ENCODE measurements at places on chromosomes 4 and X.

DNA sequence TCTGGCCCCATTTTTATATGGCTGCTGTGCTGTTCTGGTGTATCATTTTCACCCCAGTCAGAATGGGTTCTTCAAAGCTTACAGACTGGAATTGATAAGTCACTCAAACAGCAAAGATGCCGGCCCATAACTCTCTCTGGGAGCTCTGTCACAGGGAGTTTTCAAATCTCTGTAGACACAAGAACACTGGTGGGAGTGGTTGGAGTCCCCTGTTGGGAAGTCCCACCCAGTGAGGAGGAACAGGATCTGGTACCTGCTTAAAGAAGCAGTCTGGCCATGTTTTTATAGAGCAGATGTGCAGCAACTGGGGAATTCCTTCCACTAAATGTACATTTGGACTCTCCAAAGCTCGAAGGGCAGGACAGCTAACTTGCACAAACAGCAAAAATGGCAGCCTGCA lies 69.3 kb upstream of the UGT2B7 start:
- DNase-seq = no peak

DNA sequence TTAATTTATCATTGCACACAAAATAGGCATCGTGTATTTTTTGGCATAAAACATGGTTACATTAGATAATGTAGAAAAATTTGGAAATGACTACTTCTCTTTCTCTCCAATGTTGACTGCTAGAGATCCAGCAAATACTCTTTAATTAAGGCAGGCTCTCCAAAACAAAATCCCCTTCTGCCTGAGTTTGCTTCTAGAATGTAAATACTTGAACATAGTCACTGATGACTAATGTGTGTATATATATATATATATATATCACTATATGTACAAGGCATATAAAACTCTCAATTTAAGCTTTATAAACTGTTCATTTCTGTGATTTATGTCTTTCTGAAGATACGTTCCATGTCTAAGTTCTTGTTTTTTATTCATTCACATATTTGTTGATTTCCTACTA lies 67.2 kb upstream of the CAMK2D start:
- DNase-seq = no peak

- DNase-seq = no peak
Measured at GRCh38 chrX:100363896-100364295, 46.2 kb downstream of the PCDH19 start.

DNA sequence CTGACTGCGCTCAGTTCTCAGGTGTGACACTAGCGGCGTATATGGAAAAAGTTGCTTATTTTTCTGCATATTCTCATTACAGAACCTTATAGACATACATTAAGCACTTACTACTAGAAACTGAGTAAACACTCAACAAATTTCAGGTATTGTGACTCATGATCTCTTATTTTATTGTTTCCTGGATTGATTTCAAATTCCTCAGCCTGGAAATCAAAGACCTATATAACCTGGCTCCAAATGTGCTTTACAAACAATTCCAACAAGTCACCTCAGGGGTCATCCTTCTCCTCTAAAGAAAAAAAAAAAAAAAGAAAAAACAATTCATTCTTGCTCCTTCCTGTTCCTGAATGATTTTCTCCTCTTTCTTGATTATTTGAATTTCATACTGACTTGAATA lies 152.3 kb downstream of the ADAM29 start:
- no peak for DNase-seq

GRCh38 chrX:31287861-31288260 lies 216.0 kb upstream of the FTHL17 start:
- peak; percentile 12 for DNase-seq

DNA sequence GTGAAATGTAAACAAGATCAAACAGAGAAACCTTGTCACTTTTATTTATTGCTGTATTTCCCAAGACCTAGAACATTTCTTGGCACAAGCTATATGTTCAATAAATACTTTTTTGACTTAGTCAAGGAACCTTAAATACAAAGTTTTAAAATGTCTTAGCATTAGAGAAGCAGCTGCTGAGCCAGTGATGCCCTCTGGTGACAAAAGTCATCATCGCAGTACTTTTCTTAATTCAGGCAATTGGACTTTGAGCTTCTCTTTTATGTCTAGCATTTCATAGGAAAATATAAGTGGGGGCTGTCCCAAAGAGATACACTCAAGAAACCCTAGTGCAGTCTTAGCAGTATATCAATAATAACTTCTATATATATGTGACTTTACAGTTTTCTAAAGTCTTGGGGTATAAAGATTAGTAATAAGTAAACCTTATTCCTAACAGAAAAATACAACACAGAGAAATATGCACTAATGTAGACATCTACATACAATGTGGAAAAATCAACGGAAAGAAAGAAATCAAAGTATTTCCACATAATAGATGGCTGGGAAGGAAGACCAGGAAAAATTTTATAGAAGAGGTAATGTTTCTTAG lies 118.4 kb downstream of the DTHD1 start:
- no peak for DNase-seq

GRCh38 chrX:2892816-2893215 lies 36.3 kb downstream of the ARSD start:
- DNase-seq = no peak

GRCh38 chr4:77286906-77287305 lies 129.9 kb downstream of the CCNG2 start:
- no peak for DNase-seq

- DNase-seq = no peak
Measured at GRCh38 chr4:44725166-44725565, 1.2 kb downstream of the GNPDA2 start.

GRCh38 chrX:84320614-84321013 lies 132.6 kb upstream of the RPS6KA6 start:
- DNase-seq = peak; percentile 32

GRCh38 chr4:142615324-142615665 lies 230.8 kb downstream of the INPP4B start:
- DNase-seq = no peak

DNA sequence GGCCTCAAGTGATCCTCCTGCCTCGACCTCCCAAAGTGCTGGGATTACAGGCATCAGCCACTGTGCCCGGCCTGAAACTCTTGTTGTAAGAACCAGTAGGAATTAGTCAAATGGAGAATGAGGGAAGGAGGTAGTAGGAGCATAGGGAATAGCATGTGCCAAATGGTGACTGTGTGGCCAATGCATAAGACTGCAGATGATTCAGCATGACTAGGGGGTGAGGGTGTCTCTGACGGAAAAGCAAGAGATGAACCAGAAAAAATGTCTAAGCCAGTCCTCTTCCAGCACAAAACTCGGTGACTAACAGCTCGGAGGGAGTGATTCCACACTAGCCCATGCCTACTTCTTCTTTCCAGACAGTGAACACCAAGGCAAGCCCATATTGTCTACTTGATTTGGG lies 58.2 kb upstream of the DUSP21 start:
- no peak for DNase-seq

GRCh38 chr4:99947190-99947578 lies 766 bp upstream of the DNAJB14 start:
- no peak for DNase-seq

- no peak for DNase-seq
Measured at GRCh38 chr4:89752932-89753598, 83.9 kb downstream of the SNCA start.

GRCh38 chr4:84639145-84639544 lies 56.2 kb downstream of the CDS1 start:
- no peak for DNase-seq

DNA sequence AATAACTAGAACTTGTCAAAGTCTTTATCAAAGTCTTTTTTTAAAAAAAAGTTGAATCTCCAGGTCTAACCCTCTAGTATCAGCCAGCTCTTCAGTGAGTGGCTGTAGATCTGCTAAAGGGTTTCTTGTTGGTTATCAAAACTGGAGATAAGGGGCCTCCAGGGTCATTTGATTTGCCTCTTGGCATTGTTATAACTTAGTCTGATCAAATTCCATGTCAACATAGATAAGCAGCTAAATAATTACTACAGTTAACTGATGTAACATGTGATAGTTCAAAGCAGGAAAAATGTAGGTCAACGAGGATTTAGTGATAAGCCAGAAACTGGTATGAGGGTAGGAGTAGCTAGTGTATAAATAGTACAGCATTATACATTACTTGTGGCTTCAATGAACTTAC lies 465.1 kb downstream of the PDHA2 start:
- DNase-seq = no peak

- no peak for DNase-seq
Measured at GRCh38 chrX:130402208-130402684, 459 bp downstream of the RBMX2 start.

DNA sequence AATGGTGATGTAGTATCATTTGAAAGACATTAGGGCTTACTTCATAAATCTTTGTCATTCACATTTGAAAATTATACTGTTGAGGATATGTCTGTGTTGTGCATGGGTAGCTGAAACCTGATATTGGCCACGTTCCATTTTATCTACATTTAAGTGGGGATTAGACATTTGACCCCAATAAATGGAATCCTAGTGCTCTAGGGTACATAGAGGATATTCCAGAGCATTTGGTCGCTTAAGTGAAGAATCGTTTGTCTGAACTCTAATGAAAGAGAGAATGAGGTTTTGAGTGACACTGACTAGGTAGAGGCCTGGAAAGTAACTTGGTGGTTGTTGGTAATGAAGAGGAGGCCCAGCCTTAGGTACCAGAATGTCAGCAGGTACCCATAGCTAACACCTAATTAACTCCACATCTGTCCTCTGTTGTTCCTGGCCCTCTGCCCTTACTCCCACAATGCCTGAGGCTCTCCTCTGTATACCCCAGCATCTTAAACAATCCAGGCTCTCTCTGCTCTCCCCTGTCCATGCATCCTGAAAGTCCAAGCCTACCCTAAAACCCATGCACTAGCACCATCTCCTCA lies 299.5 kb upstream of the KLF3 start:
- no peak for DNase-seq

DNA sequence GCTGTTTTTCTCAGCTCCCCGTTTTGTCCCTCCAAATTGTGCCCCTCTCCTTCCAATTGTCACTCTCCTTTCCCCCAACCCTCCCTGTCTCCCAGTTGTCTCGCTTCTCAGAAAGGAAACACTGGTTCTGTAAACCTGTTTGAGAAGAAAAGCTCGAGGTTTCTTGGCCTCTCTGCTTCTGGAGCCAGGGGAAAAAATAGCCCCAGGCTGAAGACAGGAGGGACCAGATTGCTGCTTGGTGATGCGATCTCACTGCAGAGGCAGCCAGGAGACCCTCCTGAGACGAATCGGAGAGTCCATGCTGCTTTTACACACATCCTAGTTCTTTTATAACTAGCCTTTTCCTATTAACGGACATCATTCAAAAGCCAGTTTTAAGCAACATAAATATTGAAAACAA lies 21.2 kb downstream of the TRIML1 start:
- DNase-seq = no peak

DNA sequence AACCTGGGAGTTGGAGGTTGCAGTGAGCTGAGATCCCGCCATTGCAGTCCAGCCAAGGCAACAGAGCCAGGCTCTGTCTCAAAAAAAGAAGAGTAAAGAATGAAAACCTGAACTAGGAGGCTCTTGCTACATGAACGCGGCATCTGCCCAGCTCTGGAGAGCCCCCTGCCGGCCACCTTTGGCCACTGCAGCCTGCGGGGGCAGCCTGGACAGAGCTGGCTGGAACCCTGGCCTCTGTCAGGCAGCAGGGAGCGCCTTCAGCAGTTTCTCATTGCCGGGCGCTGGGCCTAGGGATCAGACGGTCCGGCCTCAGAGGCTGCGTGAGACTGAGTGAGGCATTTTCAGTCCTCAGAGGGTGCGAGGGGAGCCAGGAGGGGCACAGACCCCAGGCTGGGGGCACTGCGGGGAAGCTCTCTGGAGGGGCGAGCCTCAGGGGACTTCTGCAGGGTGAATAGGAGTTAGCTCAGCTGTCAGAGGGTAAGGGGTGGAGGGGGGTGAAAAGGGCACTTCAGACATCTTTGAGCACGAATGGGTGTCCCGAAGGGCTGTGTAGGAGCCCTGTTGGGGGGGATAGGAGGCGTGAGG lies 17.5 kb downstream of the DOK7 start:
- DNase-seq = peak; percentile 74

DNA sequence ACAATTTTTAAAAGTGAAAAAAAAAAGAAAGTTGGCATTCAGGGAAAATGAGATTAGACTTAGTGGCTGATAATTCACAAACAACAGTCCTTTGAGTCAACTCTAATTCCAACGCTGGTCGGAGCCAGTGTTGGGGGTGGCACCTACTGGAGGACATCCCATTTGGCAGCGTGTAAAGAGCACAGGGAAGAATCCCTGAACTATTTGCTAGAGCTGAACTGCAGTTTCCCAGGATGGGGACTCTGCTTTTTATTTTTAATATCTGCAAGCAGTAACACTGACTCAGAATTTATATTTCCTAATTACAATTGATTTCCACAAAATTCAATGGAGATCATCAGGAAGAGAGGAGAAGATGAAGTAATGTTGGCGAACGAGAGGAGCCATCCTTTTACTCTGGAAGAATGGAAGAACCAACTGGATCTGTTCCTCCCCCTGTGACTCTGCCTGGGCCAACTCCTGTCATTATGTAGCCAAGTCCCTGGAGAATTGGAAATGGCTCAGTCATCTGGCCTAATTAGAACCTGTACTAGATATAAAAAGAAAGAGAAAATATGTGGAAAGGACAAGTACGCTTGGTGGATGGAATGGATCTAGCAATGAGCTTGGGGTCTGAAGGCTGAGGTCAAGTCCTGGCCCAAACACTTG lies 76.7 kb downstream of the IRF2 start:
- peak; percentile 38 for DNase-seq

DNA sequence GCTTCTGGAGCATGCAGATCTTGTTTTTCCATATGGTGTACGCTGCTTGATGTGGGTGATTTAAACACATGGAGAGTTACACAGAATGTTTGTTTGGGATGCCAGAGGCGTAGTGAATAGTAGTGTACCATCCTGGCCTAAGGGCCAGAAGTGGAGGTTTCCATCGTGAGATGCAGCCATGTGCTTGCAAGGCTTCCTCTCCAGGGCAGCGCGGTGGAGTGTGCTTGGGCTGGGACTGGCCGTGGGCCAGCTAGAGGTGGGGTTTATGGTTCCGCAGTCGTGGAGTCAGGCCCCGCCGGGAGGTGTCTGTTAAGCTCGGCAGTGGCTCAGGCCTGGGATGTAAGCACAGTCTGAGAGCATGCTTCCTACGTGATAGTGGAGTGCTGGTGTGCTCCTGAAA lies 14.0 kb downstream of the STOX2 start:
- no peak for DNase-seq

- no peak for DNase-seq
Measured at GRCh38 chr4:32826169-32826568, 2106.0 kb downstream of the PCDH7 start.

DNA sequence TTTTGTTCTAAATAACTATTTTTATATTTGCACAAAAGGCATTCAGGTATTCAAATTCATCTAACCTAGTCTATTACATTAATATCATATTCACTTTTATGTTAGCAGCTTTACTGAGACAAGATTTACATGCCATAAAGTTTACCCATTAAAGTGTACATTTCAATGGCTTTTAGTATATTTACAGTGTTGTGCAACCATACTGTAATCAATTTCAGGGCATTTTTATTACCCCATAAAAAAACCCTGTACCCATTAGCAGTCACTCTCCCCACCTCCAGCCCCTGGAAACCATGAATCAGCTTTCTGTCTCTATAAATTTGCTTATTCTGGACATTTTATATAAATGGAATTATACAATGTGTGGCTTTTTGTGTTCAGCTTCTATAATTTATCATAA lies 95.9 kb upstream of the IL1RAPL1 start:
- DNase-seq = no peak

GRCh38 chrX:40947276-40947675 lies 138.0 kb upstream of the USP9X start:
- no peak for DNase-seq

GRCh38 chr4:187569871-187570270 lies 425.7 kb upstream of the ZFP42 start:
- DNase-seq = no peak
